ENCODE measurements at places on chromosomes 6 and 20.

DNA sequence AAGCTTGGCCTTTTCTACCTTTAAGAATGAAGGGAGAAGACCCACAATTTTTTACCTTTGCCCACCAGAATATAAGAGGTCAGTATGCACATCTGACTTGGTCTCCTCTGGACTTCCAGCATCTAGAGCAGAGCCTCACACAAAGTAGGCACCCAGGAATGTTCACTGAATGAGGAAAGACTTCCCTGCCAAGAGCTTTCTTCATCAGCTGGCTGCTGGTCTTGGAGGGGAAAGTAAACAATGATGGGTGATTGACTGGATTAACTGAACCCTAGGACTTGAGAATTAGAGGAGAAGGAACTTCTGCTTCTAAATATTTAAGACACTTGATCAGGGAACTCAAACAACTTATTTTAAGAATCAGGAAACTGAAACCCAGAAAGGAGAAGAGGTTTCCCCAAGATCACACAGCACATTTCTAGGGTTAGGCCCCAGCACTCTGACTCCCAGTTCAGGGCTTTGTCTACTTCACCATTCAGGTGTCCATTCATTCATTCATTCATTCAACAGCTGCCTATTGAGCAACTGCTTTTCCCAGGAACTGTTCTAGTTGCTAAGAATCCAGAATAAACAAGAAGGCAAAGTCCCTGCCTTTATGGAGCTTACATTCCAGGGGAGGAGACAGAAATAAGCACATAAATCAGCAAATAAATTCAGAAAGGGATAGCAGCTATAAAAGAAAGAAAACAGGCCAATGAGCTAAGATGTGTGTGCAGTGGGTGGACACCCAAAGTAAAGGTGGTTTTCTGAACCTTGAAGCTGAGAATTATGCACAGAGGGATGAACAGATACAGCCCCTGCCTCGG, 216.9 kb upstream of the LRFN2 start:
- H3K27me3 ChIP-seq = no peaks in the 10 kb centered on the region
- H3K27ac ChIP-seq = no peak overlapping the region
- H3K36me3 ChIP-seq = no peaks in the 10 kb centered on the region
- H3K4me3 ChIP-seq = no peak overlapping the region

DNA sequence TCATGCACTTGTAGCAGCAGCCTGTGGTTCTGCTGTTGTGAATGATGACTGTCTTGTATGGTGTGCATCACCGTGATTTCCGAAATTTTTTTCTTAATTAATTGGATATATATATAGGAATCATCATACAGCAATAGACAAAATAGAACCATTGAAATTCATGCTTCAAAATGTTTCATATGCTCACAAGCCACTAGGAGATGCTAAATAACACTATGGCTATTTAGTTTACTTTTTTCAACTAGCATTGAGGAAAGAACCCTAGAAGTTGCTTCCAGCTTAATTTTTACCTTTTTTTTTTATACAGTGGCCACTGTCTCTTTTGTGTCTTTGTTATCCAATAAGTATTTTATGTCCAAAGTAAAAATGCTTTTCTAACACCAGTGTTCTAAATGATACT, 485.4 kb downstream of the CDKAL1 start:
- DNase-seq = no peak
- H3K36me3 ChIP-seq = no peaks in the 10 kb centered on the region
- no peak overlapping the region for H3K4me3 ChIP-seq
- no peak overlapping the region for H3K27ac ChIP-seq
- H3K4me1 ChIP-seq = peaks cover 3% of the 10 kb centered on the region

- H3K27me3 ChIP-seq = no peaks in the 10 kb centered on the region
- no peaks in the 10 kb centered on the region for H3K4me1 ChIP-seq
- H3K4me3 ChIP-seq = no peak overlapping the region
These were observed 126.6 kb upstream of the SPACA1 start for GRCh38 chr6:87921034-87921433.

GRCh38 chr6:125057392-125058246, 95.4 kb downstream of the RNF217 start:
- H3K36me3 ChIP-seq = no peaks in the 10 kb centered on the region
- no peak for DNase-seq
- H3K27me3 ChIP-seq = no peaks in the 10 kb centered on the region
- no peak overlapping the region for H3K27ac ChIP-seq
- no peaks in the 10 kb centered on the region for H3K4me1 ChIP-seq

- H3K36me3 ChIP-seq = peaks cover 36% of the 10 kb centered on the region
- H3K27me3 ChIP-seq = no peaks in the 10 kb centered on the region
- no peak overlapping the region for H3K4me3 ChIP-seq
- DNase-seq = no peak
- peaks cover 12% of the 10 kb centered on the region for H3K4me1 ChIP-seq
These were observed 93.7 kb downstream of the SULF2 start for GRCh38 chr20:47691625-47692024.

DNA sequence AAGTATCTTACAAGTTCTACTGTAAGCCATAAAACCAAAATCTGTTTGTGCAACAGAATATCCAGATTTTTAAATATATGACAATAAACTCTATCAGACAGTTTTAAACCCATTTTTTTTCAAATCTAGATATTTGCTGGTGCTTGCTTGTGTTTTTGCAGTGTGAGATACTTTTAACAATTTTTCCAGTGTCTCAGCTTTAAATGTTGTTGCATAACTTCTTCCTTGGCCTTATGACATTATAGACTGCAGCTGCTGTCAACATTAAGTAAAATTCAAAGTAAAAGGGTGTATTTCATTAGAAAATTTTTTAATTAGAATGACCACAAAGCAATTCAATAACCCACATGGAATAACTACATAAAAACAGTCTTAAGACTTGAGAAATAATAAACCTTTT, 139.5 kb downstream of the PTPRK start:
- no peaks in the 10 kb centered on the region for H3K4me1 ChIP-seq
- no peak overlapping the region for H3K4me3 ChIP-seq
- no peaks in the 10 kb centered on the region for H3K27me3 ChIP-seq
- no peaks in the 10 kb centered on the region for H3K36me3 ChIP-seq

DNA sequence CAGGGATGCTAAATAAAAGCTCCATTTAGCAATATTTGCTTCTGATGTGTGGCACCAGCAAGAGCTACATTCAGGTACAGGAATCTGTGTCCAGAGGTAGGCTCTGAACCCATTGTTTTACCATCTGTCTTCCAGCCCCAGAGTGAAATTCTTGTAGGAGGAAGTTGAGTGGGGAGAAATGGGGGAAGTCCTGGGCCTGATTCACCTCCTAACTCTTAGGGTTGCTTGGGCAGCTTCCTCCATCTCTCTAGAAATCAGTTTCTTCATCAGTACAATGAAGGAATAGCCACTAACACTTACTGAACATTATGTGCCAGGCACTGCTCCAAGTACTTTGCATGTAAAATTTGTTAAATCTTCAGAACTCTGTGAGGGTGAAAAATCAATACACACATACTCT, 35.1 kb upstream of the TSPYL1 start:
- no peak overlapping the region for H3K27ac ChIP-seq
- DNase-seq = no peak
- no peak overlapping the region for H3K4me3 ChIP-seq
- H3K36me3 ChIP-seq = no peaks in the 10 kb centered on the region
- no peaks in the 10 kb centered on the region for H3K27me3 ChIP-seq
- no peaks in the 10 kb centered on the region for H3K4me1 ChIP-seq

DNA sequence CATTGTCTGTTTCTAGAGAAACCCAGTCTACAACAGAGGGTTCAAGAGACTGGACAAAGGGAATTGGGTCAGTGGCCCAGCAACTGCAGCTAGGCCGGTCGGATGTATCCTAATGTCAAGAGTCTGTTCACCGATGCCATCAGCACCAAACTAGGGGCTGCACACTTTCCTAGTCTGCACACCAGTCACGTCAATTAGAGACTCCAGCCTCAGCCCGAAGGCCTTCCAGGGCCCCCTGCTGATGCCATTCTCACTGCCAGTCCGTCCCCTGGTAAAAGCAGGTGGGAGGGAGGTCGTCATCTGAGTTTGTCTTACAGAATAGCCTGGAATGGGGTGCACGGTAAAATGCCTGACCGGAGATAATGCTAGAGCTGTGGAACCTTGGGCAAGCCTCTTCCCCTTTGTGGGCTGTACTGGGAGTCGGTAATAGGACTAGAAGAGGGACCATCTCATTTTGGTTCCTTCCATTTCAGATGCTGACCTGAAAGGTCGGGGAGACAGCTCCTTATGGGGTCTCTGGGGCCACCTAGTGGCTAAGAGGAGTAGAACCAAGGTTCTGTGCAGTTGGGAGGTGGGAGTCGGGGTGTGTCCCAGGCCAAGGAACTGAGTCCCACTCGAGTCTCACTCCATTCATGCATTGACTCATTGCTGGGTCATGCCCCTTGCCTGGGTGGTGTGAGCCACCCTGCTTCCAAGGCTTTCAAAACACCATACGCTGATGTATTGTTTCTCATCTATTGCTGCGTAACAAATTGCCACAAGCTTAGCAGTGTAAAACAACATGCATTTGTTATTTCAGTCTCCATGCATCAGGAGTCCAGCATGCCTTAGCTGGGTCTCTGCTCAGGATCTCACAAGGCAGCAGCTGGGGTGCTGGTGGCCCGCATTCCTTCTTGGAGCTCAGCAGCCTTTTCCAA, 5.1 kb downstream of the SOX12 start:
- H3K36me3 ChIP-seq = peaks cover 33% of the 10 kb centered on the region
- DNase-seq = no peak
- no peaks in the 10 kb centered on the region for H3K27me3 ChIP-seq
- peak overlapping the region; percentile 35 for H3K27ac ChIP-seq
- peaks cover 50% of the 10 kb centered on the region for H3K4me1 ChIP-seq
- H3K4me3 ChIP-seq = no peak overlapping the region

DNA sequence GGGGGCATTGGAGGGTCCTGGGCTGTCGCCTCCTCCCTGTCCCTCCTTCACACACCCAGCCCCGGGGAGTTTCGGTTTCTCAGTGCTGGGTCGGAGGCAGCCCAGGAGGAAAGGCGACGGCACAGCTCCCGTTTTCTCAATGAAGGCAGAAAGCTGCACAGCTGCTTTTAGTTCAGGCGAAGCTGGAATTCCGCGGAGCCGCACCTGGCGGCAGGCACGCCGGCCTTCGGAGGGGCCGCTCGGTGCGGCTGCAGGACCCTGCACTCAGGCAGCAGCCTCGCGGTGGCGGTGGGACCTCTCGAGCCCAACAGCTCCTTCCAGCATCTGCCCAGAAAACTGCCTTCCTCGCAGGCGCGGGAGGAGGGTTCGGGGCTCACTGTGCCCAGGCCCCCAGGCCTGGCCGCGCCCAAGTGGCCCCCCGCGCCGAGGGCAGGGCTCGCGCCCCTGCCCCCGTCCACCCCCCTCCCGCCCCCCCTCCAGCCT, 4.6 kb downstream of the FOXQ1 start:
- H3K27ac ChIP-seq = no peak overlapping the region

GRCh38 chr20:53801609-53802370, 208.2 kb upstream of the ZNF217 start:
- no peak overlapping the region for H3K4me3 ChIP-seq
- H3K36me3 ChIP-seq = no peaks in the 10 kb centered on the region
- H3K27me3 ChIP-seq = no peaks in the 10 kb centered on the region
- no peaks in the 10 kb centered on the region for H3K4me1 ChIP-seq

GRCh38 chr6:20379231-20379630, 22.4 kb upstream of the E2F3 start:
- no peaks in the 10 kb centered on the region for H3K36me3 ChIP-seq
- H3K4me1 ChIP-seq = no peaks in the 10 kb centered on the region
- H3K4me3 ChIP-seq = no peak overlapping the region
- H3K27ac ChIP-seq = no peak overlapping the region

DNA sequence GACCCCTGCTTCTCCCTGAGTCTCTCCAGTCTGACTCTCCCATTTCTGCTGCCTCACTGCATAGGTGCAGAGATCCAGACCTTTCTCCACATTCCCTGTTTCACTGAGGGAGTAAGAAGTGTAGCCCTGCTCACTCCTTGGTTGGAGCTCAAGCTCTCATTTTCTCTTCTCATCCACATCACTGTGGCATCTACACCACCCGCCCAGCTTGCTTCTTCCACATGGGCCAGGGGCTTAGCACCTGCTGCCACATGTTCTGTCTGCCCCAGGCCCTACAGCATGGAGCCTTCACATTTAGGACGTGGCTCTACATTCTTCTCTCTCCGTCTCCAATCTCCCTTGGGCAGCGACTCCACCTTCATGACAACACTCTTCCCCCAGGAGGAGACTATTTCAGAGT, 8.5 kb upstream of the GSTA5 start:
- DNase-seq = no peak
- no peaks in the 10 kb centered on the region for H3K27me3 ChIP-seq
- no peak overlapping the region for H3K4me3 ChIP-seq
- no peaks in the 10 kb centered on the region for H3K36me3 ChIP-seq
- no peak overlapping the region for H3K27ac ChIP-seq
- H3K4me1 ChIP-seq = no peaks in the 10 kb centered on the region

- H3K4me1 ChIP-seq = no peaks in the 10 kb centered on the region
- no peaks in the 10 kb centered on the region for H3K27me3 ChIP-seq
- H3K4me3 ChIP-seq = no peak overlapping the region
- H3K36me3 ChIP-seq = no peaks in the 10 kb centered on the region
These were observed 151.9 kb upstream of the SLC22A16 start for GRCh38 chr6:110628330-110628729.

DNA sequence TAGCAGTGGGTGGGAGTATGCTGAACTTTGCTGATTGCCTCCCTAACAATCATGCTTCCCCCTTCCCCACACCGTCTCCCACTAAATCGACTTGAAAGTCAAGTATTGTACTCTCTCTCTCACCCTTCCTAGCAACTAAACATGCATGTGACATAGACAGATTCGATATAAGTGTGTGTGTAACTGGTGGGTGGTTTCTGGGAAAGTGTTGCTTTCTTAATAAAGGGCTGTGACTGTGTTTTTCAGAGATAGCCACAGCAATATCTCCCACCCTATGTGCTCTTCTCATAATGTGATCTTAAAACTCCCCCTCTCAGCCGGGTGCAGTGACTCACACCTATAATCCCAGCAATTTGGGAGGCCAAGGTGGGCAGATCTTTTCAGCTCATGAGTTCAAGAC, 49.3 kb upstream of the E2F3 start:
- H3K27me3 ChIP-seq = no peaks in the 10 kb centered on the region
- no peaks in the 10 kb centered on the region for H3K36me3 ChIP-seq
- no peak overlapping the region for H3K4me3 ChIP-seq
- H3K4me1 ChIP-seq = no peaks in the 10 kb centered on the region

- DNase-seq = no peak
- no peak overlapping the region for H3K27ac ChIP-seq
- no peaks in the 10 kb centered on the region for H3K27me3 ChIP-seq
- peaks cover 48% of the 10 kb centered on the region for H3K36me3 ChIP-seq
- H3K4me3 ChIP-seq = no peak overlapping the region
- peaks cover 21% of the 10 kb centered on the region for H3K4me1 ChIP-seq
These were observed 1.5 kb downstream of the DDRGK1 start for GRCh38 chr20:3202965-3203314.

GRCh38 chr6:79778816-79779215, 147.7 kb downstream of the SH3BGRL2 start:
- no peak overlapping the region for H3K4me3 ChIP-seq
- no peaks in the 10 kb centered on the region for H3K36me3 ChIP-seq
- peaks cover 6% of the 10 kb centered on the region for H3K4me1 ChIP-seq
- DNase-seq = no peak
- H3K27me3 ChIP-seq = no peaks in the 10 kb centered on the region

- H3K27me3 ChIP-seq = no peaks in the 10 kb centered on the region
- no peak overlapping the region for H3K4me3 ChIP-seq
- no peaks in the 10 kb centered on the region for H3K4me1 ChIP-seq
- no peak for DNase-seq
- H3K36me3 ChIP-seq = no peaks in the 10 kb centered on the region
- H3K27ac ChIP-seq = no peak overlapping the region
These were observed 61.2 kb upstream of the HBS1L start for GRCh38 chr6:135115834-135116233.
